Activated effector memory CD4-positive, alpha-beta T cell treated with Interleukin-2 at 50 U/mL for 16 hours (primary cell): ENCODE measurements at places on chromosomes 1 and 21.
A peak's percentile ranks its signal among the peaks of the same experiment; 100 is the strongest.

DNA sequence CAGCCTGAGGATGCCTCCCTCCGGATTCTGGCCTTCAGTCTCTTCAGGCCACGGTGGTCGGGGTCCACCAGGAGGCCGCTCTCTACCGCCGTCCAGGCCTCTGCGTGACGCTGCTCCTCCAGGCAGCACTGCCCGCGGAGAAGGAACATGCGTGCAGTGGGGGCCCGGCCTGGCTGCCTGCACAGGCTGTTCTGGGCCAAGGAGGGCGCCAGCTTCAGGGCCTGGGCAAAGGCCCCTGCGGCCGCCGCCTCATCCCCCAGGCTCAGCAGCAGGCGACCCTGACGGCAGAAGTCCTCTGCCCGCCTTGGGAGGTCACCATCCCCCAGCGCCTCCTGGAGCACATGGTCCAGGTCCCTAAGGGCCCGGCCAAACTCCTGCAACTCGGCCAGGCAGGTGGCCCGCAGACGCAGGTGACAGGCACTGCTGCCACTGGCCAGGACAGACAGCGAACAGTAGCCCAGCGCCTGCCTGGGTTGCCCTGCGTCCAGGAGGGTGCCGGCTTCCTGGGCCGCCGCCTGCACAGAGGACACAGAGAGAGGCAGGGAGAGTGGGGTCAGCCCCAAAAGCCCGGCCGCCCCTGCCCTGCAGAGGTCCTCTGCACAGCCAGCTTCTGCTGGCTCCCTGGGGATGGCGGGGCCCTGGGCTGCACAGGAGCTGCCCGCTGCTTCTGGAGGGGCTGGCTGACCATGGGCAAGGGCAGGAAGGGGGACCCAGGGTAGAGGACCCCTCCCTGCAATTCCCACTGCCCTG, 8.7 kb upstream of the MMEL1 start:
- no peak for DNase-seq

GRCh38 chr1:196651637-196652215, at the start of gene CFH:
CFH (plus strand) TSS chr1:196652043; CDS start chr1:196652118, 75 bp downstream.
- no peak for DNase-seq

GRCh38 chr1:56644064-56644918, 823 bp upstream of the PRKAA2 start:
- DNase-seq, result no peak

GRCh38 chr1:33455539-33456501, 16.6 kb upstream of the ZSCAN20 start:
- no peak for DNase-seq

DNA sequence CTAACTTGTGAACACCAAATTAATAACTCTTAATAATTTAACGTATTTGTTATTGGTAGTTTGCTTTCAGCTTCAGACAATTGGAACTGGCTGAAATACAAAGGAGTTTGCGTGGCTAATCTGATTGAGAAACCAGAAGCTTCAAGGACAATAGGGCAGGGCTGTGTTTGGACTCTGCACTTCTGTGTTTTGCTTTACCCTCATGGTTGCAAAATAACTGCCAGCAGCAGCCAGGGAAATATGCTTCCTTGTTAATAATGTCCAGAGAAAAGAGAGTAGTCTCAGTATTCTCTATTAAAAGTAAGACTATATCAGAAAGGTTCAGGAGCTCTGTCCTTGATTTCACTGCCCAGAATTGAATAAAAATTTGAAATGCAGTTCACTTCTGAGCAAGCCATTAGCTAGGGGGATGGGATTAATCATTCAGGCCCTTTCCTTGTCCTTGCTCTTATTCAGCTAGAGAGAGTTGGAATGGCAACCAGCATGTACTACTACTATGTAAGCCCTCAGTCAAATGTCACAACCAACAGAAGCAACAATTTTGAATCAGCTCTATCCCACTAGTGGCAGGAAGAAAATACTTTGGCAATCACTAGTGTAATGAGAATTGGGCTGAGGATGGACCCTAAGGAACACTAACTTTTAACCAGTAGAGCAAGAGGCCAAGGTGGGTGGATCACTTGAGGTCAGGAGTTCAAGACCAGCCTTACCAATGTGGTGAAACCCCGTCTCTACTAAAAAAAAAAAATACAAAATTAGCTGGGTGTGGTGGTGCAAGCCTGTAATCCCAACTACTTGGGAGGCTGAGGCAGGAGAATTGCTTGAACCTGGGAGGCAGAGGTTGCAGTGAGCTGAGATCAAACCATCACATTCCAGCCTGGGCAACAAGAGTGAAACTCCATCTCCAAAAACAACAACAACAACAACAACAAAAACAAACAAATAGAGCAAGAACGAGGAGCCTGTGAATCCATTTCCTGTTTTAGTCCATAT, 76.8 kb downstream of the POU2F1 start:
- DNase-seq, result no peak

DNA sequence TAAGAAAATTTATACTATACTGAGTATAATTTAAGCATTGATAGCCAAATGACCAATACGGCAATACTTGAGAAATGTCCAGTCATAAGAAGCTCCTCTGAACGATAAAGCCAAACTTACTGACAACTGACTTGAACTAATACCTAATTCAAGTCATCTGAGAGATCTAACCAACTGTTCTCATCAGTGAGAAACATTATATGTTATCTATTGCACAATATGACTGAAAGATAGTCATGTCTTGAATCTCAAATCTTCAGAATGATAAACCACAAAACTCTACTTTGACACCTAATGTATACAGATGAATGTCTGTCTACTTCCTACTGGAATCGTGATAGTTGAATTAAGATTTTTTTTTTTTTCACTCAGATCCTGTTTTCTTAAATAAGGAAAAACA, 39.0 kb downstream of the APP start:
- no peak for DNase-seq

GRCh38 chr1:64839261-64839660, 94.4 kb downstream of the RAVER2 start:
- DNase-seq, result no peak

DNA sequence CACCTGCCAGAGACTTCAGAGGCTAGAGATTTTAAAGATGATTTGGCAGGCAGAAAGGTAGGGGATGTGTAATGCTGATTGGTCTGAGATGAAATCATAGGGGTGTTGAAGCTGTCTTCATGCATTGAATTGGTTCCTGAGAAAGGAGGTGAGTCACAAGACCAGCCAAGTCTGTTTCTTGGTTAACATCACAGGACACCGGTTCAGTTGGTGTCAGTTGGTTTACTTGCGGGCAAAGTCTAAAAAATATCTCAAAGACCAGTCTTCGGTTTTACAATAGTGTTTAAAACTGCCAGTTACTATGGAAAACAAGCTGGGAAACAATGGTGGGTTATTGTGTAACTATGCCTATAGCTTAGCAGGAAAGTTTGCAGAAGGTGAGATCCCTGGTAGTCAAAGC, 305.9 kb downstream of the BARHL2 start:
- DNase-seq, result no peak

DNA sequence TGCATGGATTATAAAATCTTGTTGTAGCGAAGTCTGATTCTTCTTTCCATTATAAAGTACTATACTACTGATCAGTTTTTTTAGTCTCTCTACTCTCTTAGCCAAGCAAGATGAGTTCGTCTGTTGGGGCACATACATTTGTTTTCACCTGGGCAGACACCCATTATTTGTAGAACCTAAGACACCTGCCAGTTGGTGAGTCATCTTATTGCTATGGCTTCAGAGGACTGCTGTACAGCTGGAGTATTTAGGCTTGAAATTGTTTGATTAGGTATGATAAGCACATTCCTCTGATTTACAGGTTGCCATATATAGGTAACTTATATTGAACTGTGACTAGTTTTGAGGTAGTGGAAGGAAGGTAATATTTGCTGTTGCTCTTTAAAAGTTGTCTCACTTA, 17.2 kb downstream of the RBM15 start:
- DNase-seq, result no peak

DNA sequence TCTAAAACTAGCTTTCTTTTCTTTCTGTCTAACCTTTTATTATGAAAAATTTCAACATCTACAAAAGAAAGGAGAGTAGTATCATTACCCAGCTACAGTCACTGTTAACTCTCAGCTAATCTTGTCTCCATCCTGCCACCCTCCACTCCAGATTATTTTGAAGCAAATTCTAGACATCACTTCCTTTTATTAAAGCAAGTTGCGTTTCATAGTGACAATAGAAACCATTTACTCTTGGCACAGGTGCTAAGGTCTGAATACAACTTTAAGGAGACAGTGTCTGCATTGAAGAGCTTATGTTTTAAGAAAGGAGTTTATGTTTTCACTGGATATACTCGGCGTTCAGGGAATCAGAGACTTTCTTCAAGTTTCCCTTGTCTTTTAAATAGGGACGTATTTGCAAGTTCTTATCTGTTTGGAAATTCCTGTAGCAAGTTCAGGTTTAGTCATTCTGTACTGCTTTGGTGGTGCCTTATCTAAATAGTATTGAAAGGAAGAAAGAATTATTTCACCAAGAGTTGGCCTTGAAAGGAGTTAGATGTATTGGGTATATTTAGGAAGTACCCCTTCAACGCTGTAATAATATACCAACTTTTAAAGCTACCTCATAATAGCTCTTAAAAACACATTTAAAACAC, 42.7 kb downstream of the ITSN1 start:
- no peak for DNase-seq

DNA sequence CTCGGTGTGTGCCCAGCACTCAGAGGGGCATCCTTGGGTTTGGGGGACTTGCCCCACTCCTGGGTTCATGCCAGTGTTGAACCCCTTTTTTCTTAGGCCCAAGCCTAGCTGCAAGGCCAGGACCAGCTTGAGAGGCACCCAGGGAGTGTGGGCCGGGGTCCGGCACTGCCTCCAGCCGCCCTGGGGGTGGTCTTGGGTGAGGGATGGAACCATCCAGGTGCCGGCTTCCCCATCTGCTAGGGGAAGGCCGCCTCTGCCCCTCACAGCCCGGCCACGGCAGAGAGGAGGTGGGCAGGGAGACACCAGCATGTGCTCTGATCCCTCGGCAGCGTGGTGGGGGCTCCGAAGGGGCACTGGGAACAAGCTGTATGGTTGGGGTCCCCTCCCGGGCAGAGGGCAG, 50.2 kb upstream of the ARHGEF16 start:
- DNase-seq, result no peak

DNA sequence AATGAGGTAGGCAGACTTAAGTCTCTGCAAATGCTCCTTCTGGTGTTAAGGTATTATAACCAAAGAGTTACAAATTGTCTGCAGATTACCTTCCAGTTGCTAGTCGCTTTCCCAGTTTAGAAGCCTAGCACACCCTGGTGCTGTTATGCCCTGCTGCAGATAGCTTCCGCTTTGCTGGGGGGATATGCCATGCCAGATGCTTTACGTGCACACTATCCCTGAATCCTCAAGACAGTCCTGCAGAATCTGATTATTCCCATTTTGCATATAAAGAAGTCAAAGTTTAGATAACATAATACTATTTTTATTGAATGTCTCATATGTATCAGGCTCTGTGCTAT, 166.5 kb downstream of the DHRS3 start:
- DNase-seq, result no peak

GRCh38 chr1:89999628-90000027, 4.7 kb downstream of the ZNF326 start:
- no peak for DNase-seq

DNA sequence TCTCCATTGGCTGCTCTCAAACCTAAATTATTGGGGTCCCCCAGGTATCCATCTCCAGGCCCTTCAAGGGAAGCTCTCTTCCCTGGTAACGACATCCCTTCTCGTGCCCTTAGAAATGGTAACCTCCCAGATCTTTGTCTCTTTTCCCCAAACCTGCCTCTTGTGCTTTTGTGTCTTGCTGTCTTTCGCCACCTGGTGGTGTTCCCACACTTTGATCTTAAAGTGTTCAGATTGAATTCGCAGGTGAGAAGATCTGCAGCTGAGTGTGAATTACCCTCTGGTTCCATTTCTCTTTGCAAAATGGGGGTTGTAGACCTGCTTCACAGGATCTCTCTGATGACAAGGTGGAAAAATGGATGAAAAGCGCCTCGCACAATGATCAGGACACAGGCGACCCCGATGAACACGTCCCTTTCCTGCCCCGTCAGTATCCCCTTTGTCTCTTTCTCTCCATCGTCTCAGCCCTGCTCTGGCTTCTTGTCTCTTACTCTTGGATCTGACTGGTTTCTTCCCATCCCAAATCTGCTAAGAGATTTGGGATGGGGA, 53.1 kb downstream of the DOP1B start:
- DNase-seq, result peak; percentile 9

GRCh38 chr1:25583519-25584370, 32.8 kb upstream of the MAN1C1 start:
- no peak for DNase-seq

DNA sequence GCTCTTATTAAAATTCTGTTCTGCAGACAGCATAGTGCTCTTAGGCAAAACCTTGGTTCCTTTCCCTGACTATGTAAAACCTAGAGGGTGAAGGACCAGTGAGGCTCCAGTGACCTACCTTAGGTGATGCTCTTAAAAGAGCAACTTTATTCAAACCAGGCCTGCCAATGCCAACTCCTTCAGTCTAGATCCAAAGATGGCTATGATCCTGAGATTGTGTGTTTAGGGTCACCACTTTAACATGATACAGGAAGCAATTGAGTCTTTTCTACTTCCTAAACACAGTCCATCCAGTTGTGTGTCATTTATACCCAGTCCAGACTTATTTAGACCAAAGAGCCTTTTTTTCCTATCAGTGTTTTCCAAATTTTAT, 10.8 kb downstream of the MCL1 start:
- DNase-seq, result no peak

- DNase-seq, result no peak
Measured at GRCh38 chr1:236645016-236645680, 40.8 kb upstream of the HEATR1 start.

DNA sequence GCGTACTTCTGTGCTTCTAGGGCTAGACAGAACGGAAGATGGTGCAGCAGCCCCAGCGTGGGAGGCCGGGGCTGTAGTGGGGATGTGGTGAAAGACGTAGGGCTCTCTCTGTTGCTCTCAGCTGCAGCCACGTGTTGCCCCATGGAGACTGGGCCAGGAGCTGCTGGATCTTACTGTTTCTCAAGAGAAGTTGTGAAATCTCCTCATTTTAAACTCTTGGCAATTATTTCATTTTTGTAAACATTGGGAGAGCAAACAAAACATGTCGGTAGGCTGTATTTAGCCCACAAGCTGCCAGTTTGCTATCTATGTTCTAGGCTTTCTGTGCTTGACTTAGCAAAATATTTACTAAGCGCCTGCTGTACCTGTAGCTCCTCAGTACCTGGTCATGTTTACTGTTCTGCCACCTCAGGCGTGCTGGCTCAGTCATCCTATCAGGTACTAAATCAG, 15.9 kb upstream of the ELOA start:
- DNase-seq, result no peak
